Activated CD8-positive, alpha-beta memory T cell treated with anti-CD3 and anti-CD28 coated beads, Interleukin-2, amount 10 ng/mL, durations not matched to agents 7 days and 5 days (primary cell): ENCODE measurements at places on chromosomes 4 and X.

DNA sequence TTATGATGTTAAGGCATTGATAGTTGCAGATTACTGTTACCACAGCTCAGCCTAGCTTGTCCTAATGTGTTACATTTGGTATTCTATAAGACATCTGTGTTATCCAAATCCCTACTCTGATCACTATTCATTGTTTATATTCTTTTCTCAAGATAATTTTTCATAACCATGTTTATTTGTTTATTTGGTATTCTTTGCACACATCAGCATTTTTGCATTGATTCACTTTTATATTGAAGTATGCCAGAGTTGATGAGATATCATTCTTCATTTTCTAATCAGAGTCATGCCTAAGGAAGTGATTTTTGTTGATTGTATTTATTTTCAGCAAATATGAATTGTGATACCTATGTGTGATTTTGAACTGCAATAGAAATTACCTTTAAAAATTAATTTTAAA is 61.2 kb upstream of the PDHA2 start:
- DNase-seq = no peak

GRCh38 chrX:13380211-13380610 is 60.4 kb upstream of the ATXN3L start:
- no peak for DNase-seq

GRCh38 chrX:12378706-12379105 is 240.4 kb downstream of the FRMPD4 start:
- no peak for DNase-seq

GRCh38 chr4:26141911-26142638 is 178.7 kb upstream of the RBPJ start:
- peak; percentile 36 for DNase-seq

DNA sequence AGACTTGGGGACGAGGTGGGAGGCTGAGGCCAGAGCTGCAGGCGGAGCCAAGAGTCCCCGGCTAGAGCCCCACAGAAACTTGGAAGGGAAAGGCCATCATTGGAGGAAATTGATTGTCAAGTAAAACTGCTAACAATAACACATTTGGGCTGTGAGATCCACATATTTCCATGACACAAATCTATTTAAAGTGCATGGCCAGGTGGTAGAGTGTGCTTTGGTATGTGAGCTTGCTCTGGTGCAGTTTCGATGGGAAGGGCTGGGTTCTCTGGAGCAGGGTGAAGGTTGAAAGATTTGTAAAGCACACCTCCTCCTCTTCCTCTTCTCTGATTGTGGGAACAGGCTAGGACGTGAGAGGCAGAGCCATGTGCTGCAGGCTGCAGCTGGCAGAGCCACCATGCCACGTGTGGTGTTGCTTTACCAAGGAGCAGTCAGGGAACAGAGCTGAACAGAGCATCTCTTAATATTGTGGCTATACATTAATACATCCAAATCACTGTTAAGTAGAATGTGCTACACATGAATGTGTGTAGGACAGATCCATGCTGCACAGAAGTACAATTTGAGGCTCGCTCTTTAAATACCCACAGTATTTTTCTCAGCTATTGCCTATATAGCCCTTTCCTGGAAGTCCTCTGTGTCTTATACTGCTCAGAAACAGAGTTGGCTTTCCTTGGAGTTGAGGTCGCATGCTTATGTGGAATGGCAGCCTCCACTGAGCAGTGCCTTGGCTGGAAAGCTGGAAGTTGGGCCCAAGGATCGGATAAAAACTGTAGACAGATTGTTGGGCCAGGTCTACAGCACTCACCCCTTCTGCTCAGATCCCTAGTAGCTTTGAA is 37.7 kb downstream of the FHDC1 start:
- no peak for DNase-seq

DNA sequence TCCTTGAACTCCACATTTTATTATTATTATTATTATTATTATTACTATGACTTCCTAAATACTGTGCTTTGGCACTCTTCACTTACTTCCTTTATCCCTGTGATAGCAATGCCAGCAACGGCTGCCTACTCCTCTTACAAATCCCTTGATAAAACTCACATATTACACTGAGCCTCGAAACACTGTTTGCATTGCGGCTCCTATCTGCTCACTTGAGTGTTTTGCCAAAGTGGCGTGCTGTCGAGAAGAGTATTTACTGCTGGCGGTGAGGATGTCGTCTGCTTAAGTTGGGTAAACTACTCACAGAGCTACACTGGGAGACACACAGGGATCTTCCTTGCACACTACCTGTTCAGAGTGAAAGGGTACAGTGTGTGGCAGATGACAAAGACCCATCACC is 143.4 kb upstream of the VCX3A start:
- no peak for DNase-seq

DNA sequence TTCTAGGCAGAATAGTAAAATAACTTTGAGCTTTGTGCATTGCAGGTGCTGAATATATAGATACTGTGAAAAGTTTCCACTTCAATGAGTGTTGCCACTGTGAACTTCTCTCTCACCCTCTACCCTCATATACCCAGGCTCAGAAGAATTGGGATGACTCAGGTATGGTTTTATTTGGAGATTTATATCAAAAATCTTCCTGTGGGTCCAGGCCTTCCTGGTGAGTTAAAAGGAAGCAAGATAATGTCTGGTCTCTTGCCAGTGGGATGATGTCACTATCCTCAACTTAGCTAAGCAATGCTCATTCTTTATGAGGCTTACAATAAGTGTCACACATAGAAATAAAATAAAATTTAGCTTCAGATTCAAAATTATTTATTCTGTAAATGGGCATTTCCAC is 153.3 kb upstream of the TENT5D start:
- no peak for DNase-seq

DNA sequence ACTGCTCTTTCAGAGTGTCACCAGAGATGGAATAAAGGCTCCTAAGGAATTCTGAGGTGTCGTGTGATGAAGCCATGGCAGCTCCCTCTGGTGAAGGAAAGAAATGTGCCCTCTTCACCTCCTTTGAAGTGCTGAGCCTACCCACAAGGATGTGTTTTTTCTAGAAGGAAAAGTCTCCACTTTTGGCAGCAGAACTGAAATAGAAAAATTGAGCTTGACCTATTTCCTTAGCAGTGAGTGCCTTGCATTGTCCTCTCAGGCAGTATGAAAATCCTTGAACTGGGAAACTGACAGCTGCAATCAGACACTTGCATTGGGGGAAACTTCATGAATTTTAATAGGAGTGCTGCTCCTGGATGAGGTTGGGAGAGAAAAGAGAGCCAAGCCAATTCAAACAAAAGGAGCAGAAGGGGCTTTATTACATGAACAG is 95.2 kb downstream of the DCLK2 start:
- no peak for DNase-seq

GRCh38 chr4:145909281-145909715 is 29.3 kb downstream of the ZNF827 start:
- DNase-seq = no peak

DNA sequence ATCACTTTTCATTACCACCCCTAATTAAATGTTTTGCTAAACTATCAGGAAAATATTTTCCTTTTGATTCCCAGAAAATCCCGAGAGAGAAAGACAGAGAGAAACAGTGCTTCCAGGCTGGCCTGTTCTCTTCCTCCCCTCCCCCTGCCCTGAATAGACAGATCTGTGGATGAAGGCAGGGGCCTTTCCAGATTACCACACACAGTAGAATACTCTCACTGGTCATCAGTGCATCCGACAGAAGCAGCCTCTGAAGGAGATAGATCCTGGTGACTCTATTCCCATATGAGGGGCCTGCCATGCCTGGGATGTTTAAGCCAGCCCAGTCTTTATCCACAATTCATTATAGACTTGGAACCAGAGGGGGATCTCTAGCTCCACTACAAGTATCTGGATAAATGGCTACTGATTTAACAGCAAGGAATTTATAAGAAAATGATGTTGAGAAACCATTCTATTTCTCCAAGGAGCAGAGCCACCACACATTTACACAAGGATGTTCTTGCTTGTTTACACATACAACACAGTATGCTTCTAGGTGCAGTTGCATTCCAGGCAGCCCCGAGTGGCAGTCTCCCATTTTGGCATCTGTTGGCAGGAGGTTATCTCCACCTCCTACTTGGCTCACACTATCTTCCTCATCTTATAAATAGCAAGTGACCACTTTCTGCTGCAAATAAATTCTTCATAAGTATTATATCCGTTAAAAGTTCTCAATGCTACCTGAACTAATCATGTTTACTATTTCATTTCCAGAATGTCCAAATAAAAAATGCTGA is 115.8 kb downstream of the HS6ST2 start:
- DNase-seq = no peak

DNA sequence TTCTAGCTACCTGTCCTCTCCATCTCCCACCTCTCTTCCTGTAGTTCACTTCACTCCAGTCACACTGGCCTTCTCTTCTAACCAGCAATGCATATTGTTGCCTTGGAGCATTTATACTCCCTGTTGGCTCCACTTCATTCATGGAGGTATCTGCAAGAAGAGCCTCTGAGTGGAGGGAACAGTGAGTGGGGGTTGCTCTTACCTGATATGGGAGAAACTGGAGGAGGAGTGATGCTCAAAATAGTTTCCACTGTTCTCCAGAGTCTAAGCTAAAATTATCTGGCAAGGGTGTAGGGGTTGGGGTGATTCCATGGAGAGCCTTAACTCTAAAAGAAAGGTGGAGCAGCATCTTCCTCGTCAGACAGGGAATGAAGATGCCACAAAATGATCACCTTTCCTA is 28.9 kb upstream of the DDX53 start:
- DNase-seq = no peak

DNA sequence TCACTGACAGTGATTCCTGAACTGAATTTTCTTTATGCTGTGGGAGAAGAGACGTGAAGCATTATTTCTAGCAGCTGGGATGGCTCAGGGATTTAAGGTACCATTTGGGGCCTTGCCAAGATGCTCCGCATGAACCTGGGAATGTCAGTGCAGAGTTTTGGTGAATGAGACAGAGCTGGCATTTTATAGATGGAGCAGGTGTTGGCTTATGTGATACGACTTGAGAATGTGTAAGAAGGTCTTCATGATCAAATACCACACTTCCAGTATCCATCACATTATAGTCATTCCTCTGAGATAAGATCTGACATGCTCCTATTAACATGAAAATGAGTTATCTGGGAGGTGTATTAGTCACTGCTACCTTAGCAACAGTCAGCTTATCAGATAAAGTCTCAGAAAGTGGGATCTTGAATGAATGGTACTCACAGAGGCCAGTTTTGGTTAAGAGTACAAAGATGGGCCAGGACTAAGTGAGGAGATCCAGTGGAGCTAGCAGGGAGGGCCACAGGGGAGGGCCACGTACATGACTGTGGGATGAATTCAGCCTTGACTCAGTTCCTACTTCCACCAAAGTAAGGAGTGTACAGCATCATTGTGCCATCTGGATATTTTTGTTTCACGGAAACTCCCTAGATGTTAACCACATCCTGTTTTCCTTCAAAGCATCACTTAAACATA is 116.7 kb downstream of the SPCS3 start:
- DNase-seq = no peak

DNA sequence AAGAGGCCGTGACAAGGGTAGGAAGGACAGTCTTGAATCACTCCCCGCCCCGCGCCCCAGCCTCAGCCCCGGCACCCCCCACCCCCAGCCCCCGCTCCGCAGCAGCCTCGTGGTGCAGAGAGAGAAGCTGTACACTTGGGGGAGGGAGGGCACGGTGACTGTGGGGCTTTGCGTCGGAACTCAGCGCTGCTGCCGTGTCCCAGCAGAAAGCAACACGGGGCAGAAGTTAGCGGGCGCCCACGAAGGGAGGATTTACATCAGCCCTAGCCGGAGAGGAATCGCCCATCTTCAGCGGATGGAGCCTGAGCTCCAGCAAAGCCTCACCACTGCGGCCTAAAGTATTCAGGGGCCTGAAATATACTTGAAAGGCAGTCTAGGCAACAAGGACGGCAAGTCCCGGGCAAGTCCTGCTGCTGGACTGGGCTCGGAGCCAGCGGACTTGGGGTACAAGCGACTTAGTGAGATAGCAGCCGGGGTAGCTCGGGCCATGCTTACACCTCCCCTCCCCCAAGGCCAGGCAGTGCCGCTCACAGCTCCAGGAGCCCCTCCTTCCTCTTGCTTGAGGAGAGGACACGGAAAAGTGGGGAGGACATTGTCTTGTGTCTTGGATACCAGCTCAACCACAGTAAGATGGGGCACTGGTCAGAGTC is 18.5 kb upstream of the OPN1LW start:
- no peak for DNase-seq

- DNase-seq = no peak
These were observed 73.8 kb downstream of the TACR3 start for GRCh38 chr4:103645991-103646390.

GRCh38 chrX:104335756-104336155 is 81.0 kb upstream of the ESX1 start:
- no peak for DNase-seq

DNA sequence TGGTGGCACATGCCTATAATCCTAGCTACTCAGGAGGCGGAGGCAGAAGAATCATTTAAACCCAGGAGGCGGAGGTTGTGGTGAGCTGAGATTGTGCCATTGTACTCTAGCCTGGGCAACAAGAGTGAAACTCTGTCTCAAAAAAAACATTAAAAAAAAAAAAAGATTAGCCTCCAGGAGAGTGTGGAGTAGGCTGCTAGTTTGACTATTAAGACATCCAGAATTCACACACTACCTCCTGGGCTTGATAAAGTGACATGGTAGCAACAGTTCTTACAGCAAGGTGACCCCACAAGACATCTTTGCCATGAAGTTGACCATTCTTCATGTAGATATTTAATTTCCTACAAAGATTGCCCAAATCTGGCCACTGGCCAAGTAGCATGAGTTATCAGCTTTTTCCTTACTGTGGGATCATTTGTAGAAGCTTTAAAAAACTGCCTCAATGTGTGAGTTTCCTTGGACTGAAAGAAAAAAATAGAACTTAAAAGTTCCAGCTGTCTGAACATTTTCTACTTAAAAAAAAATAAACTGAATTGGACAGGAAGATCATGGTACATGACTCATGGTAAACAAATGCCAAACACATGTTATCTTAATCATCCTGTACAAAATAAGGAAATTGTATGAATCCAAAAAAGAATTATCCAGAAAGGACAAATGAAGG is 35.3 kb upstream of the SPRY1 start:
- no peak for DNase-seq

DNA sequence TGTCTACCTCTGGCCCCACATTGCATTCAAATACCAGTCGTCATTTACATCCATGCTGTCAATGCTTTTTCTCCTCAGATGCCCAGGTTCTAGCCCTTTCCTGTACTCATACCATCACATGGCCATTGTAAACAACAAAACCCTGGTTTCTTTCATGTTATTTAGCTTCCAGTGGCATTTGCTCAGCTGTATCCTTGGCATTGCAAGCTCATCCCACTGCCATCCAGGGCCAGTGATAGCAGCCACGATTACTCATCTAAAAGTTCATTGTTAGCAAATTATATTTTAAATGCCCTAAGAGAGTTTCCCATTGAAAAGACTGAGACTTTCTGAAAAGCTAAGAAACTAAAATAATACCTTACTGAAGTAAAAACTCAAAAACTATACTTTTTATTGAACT is 34.0 kb downstream of the VEGFC start:
- DNase-seq = no peak

DNA sequence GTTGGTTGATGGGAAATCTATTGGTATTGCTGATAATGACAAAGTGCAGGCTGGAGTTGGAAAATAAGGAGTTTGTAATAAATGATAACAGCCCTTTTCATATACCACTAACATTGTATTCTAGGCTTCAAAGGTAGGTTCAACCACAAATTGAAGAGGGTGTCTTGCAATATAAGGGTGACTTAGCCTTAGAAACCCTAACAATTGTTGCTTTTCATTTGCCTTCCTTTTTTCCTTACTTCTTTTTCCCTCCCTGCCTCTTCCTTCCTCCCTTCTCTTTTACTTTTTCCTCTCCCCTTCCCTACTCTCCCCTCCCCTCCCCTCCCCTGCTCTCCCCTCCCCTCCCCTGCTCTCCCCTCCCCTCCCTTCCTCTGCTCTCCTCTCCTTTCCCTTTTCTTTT is 10.9 kb upstream of the AGA start:
- no peak for DNase-seq
